Chondrocyte (in vitro differentiated cells): ENCODE measurements at places on chromosomes 7 and 10.
A peak's percentile ranks its signal among the peaks of the same experiment; 100 is the strongest.

DNA sequence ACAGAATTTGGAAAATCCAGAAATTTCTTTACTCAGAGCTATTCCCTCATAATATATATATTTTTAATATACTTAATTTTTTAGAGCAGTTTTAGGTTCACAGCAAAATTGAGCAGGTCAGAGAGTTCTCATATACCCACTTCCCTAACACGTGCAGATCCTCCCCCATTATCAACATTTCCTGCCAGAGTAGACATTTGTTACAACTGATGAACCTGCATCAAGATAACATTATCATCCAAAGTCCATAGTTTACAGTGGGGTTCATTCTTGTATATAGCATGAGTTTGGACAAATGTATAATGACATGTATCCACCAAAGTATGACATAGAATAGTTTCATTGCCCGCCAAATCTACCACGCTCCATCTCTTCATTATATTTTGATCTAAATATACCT lies 170.0 kb downstream of the PTEN start:
- no peak for DNase-seq

GRCh38 chr7:66681491-66682349 lies 53.0 kb downstream of the KCTD7 start:
- DNase-seq: no peak

DNA sequence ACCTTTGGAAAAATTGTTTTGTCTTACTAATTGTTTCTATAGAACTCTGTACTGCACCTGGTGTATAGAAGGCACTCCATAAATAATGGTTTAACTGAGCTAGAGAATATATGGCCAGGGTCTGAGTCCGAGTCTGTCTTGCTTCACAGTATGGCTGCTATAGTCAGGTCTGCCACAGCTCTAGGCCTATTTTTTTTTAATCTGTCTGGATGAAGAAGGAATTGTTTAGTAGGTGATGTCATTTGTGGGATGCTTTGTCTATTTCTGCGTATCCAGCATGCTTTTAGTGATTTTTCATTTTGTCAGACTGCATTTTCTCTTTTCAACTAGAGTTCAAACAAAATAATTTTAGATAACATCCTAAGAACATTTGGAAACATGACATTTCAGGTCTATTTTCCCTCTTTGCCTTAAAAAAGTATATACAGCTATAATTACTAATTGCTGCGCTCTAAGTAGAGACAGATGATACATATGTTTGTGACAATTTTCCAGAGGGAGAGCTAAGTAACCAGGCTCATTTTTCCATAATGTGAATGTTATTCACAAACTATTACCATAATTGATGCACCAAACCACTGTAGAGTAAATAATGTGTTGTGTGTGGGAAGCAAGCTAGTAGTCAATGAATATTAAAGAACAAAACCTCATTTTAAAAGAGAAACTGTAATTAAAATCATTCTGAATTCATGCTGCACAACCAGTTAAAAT lies 361.7 kb downstream of the AUTS2 start:
- DNase-seq: no peak

- DNase-seq: peak; percentile 93
Observed at GRCh38 chr7:143263266-143264195, at the start of gene GSTK1. TSS of gene GSTK1 (plus strand) at chr7:143263441. CDS start at chr7:143263514, 73 bp downstream.

DNA sequence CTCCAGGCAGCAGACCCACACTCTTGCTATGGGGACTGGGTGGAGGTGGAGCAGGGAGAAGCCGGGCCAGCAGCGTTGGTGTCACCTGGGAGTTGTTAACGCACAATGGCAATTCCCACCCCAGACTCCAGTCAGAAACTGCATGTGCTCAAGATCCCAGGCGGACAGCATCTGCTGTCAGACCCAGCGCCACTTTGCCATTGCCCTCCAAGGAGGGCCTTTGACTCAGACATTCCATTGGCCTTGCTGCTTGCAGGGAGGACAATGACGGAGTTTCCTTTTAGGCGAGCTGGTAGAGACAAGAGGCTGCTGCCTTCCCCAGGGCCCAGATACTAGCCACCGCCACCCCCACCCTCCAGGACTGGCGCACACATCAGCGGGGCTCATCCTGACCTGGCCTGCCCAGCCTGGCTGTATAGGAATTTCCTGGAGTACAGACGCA lies 34.5 kb downstream of the ZNF775 start:
- DNase-seq: peak; percentile 52

DNA sequence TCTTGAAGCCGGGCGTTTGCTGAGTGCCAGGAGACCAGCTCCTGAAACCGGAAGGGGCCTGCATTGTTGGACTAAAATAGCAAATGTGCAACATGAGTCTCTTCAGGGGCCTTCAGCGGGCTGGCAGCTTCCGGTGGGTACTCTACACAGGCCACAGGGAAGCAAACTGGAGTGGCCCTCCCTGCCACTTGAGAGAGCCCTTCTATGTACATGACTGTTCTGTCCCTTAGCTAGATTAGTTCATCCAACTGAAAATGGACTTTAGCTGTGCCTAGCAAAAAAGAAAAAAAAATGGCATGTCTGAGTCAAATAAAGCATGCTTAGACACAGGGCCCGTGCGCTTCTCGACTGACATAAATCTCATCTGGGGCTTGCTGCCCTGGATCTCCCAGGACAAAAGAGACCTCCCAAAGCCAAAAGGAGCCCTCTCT lies 115.3 kb upstream of the TCF7L2 start:
- no peak for DNase-seq
